Renal pelvis (tissue), 12 donors: ENCODE measurements at places on chromosomes 4 and X. TPM values are rescaled to one million over a fixed set of nuclear protein-coding genes. Genes with fewer than 3 reads are reported as not detected.

- DNase-seq, result no peak
Observed at GRCh38 chr4:16682975-16683374, 215.5 kb downstream of the LDB2 start.

- no peak for DNase-seq
Observed at GRCh38 chrX:153933748-153934147, 1.1 kb downstream of the NAA10 start.

GRCh38 chrX:149898554-149898953 is 17.6 kb downstream of the MAGEA8 start:
- no peak for DNase-seq

- DNase-seq, result no peak
Observed at GRCh38 chr4:83012200-83012686, 1.6 kb upstream of the LIN54 start.

GRCh38 chr4:73606465-73606974 is 13.7 kb downstream of the RASSF6 start:
- no peak for DNase-seq

GRCh38 chr4:90715242-90715641 is 588.0 kb downstream of the CCSER1 start:
- no peak for DNase-seq

GRCh38 chr4:125572601-125573000 is 257.8 kb downstream of the FAT4 start:
- no peak for DNase-seq

GRCh38 chr4:109266236-109266635 is 36.2 kb downstream of the COL25A1 start:
- no peak for DNase-seq

DNA sequence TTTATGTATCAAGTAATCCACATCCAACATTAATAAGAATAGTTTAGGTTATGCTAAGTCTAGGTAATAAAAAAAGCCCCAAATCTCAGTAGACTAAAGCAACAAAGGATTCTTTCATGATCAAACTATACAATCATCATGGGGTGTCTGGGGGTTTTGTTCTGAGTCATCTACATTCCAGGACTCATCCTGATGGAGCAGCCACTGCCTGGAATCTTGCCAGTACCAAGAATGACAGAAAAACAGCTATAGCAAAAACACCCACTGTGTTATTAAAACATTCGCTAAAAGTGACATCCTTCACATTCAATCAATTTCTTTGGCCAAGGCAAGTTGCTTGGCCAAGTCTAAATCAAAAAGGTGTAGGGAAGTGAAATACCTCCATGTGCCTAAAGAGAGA is 3.9 kb upstream of the ARHGEF38 start:
- no peak for DNase-seq

DNA sequence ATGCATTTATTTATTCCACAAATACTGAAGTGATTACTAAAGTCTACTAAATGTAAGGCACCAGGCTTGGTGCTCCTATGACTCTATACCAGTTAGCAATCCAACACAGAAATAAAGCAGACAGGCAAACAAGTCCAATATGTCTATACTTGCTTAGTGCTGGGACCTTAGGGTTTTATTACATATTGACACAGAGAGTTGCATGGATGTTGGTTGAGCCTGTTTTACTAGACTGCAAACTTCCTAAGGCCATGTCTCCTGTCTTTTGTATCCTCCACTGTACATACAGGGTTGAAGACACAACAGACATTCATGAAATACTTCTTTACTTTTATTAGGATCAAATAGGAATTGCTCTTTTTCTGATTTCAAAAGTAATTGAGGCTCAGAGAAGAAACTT is 69.0 kb downstream of the LNX1 start:
- DNase-seq, result no peak

DNA sequence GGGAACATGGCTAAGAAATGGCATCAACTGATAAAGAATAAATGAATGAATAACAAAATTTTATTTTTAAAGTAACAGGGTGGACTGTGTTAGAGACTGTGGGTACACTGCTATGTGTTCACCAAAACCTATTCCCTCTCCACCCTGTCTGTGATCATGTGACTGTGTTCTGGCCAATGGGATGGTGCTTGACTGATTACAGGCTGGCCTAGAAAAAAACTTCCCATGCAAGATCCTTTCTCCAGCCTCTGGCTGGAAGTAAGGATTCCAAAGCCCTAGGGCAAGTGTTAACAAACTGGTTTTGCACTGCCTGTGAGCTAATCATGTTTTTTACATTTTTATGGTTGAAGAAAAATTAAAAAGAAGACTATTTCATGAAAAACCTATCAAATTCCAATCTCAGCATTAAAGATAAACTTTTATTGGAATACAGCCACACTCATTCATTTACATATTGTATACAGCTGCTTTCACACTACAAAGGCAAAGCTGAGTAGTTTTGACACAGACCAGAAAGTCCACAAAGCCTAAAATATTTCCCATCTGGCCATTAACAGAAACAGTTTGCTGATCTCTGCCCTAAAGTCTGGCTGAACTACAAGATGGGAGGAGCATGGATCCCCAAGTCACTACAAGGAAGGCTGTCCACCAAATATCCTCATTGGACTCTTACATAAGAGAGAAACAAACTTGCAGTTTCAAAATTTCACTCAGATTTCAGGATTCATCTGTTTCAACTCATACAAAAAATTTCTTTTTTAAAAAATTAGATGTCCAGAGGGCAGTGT is 133.2 kb downstream of the ARHGAP6 start:
- DNase-seq, result no peak

DNA sequence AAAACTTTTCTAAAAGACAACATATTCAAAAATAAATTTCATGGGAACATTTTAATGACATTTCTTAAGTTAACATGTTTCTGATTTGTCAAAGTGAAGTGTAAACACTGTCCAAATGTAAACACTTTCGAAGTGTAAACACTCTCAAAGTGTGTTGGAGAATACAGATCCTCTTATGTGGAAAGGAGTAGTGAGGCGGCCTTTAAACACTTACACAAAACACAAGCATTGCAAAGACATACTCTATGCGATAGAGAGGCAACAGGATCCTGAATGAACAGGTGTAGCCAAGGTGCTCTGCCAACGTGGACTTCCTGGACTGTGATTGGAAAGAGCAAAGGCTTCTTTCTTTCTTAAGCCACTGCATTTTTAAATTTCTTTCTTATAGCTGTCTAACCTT is 62.7 kb upstream of the PGM2 start:
- no peak for DNase-seq

DNA sequence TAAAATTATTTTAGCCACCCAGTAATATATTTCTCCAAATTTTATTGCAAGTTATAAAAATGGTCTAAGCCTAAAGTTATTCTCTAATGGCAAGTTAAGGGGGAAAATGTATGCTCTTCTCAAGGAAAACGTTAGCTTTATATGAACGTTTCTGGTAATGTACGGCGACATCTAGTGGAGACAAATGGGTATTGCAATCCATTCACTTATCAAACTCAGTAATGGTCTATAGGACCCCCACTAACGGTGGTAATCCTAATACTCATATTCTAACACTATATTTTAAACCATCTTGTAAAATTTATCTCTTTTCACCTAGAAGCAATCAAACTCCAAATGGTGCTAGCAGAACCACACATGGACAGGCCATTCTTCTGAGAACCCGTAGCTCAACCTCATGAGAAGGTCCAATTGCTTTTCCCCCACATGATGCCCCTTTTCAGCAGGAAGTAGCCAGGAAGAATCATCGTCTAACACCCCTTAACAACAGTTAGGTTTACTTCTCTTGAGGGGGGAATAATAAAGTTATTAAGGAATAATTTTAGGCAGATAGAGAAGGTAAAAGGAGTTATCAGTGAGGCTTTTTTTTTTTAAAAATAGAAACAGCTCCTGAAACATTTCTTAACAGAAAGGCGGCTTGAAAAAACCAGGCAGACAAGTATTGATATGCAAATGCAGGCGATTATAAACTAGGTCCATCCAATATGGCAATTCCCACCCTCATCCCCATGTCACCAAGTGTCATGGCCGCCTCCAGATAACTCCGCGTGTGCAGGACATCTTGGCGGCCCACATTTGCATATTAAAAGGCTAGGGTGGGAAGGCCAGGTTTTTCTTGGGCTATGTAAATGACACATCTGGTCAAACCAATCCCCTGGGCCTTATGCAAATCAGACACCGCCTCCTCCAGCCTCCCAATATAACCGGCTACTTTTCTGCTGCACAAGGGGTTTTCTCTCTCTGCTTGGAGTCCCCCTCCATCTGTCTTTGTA is 35.0 kb downstream of the NUDT11 start:
- DNase-seq, result peak; percentile 33

- no peak for DNase-seq
Observed at GRCh38 chr4:8760561-8760960, 111.1 kb downstream of the HMX1 start.

DNA sequence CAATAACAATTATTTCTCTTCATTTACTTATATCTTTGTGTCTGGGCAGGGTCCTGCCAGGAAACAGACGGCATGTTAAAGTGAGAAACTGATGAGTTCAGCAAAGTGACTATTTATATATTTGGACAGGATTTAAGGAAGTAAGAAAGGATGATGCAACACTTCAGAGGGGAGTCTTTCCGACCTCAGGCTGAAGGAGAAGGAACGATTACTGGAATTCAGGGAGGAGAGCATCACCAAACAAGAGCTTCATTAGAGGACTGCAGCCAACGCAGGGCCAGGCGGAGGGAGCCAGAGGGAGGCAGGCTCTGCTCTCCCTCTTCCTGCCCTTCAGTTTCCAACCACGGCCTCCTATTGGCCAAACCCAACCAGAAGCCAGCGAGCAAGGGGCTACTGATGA is 1.5 kb upstream of the TLR7 start:
- no peak for DNase-seq

DNA sequence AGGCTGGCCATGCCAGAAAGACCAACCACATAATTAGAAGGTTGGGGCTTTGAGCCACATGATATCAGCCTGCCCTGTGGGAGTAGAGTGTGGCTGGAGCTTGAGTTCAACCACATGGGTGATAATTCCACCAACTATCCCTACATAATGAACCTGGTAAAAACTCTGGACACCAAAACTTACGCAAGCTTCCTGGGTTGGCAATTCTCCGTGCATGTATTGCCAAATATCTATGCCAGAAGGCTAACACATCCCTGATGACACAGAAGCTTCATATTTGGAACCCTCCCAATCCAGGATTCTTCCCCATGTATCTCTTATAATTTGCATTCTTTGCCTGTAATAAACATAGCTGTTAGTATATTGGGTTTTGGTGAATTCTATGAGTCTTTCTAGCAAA is 68.2 kb downstream of the FUNDC1 start:
- DNase-seq, result no peak

DNA sequence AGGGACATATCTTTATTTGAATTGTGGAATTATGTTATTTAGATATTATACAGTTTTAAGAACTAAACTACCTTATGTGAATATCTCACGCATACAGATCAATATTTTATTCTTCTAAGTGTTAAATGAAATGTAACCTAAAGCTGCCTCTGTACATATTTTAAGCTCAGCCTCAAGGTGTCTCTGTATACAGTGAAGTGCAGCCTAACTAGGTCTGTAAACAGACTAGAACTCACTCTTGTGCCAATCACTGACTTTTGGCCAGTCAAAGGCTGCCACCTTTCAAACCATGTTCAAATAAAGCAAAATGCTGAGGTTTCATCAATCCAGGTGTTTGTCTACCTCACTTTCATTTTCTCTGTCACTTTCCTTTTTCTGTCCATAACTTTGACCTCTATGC is 1074.5 kb upstream of the PRKX start:
- no peak for DNase-seq

- no peak for DNase-seq
Observed at GRCh38 chrX:47706575-47706974, 47.6 kb upstream of the UXT start.

DNA sequence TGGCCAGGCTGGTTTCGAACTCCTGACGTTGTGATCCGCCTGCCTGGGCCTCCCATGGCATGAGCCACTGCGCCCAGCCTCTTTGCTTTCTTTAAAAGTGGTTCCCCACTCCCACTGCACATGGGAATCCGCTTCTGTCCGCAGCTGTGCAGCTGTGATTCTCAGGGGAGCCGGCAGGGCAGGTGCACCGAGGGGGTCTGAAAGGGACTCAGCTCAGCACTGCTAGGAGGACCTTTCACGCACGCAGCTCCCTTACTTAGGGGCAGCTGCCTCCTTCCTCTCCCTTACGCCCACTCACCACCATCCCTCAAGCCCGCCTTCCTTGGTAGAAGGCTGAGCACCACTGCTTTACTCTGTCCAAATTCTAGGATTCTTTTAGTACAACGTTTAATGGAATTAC is 40.4 kb upstream of the CYP4V2 start:
- no peak for DNase-seq

DNA sequence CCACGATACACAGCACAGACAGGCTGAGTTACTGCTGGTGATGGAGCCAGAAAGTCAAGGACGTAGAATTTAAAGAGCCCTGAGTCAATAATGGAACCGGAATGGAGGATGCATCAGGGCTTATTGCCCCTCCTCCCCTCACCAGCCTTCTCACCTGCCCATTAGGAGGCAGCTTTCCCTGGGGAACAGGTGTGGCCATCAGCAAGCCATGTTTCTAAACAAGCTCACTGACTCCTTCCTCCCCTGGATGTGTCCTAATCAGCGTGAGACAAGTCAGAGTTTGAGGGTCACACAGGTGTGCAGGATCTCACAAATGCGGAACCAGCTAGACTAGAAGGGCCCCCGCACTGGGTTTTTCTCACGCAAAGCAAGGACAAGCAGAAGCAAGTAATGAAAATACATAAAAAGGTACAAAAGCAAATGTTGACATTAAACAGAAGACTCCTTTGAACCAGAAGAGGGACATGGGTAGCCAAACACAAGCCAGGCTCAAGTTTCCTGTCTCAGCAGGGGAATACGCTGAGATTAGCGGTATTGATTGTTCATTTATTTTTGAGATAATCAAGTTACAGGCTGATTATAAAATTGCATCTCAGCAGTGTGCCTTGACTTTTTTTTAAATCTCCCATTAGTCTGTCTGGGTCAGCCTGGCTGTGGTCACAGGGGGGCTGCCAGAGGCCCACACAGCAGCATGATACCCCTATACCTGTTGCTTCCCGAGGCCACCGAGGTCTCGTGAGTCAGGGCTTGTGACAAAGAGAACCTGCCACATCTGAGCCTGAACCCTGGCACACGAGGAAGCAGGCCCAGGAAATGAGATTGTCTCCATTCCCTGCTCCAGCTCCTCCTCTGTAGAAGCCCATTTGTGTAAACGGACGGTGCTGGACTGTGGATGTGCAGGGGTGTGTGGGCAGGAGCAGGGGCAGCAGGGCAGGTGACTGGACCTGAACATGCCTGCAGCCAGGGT is 37.4 kb downstream of the CCKAR start:
- DNase-seq, result no peak

- DNase-seq, result no peak
Observed at GRCh38 chrX:24219320-24219719, 69.8 kb downstream of the ZFX start.

GRCh38 chr4:86493460-86493859 is 100.7 kb upstream of the PTPN13 start:
- DNase-seq, result no peak

CSAG3 gene
- polyA plus RNA-seq, result not detected

INPP4B gene
- polyA plus RNA-seq, result 8.4 TPM

GLOD5 gene
- polyA plus RNA-seq, result 1.2 TPM

ASB12 gene
- polyA plus RNA-seq, result 0.35 TPM

STS gene
- polyA plus RNA-seq, result 5.5 TPM

BANK1 gene
- polyA plus RNA-seq, result 3.0 TPM

OCRL gene
- 26.9 TPM for polyA plus RNA-seq

ACE2 gene
- 51.2 TPM for polyA plus RNA-seq

NXF2 gene
- 0.24 TPM for polyA plus RNA-seq

SH2D1A gene
- polyA plus RNA-seq, result 0.10 TPM
